ENCODE measurements at places on chromosomes 5 and 9.

GRCh38 chr9:33109850-33110595, 33.5 kb upstream of the SMU1 start:
- DNase-seq, result no peak

DNA sequence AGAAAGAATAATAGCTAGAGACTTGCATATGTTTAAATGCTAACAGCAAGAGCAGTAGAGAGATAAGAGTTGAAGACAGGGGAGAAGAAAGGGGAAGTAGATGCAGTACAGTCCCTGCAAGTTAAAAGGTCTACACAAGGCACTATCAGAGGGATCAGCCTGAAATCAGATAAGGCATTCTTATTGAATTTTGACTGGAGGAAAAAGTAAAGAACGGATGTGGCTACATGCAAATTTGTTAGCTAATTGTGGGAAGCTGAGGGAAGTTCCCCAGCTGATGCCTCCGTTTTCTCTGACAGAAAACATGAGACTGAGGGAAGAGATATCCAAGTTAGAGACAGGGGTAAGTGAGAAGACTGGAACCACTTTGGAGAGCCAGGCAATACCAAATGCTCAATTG, 12.9 kb upstream of the RHOBTB3 start:
- no peak for DNase-seq

- DNase-seq, result peak; percentile 30
Measured at GRCh38 chr5:140633021-140633471, at the start of gene CD14. Gene CD14 (minus strand): TSS chr5:140633175. CDS start chr5:140633071, 104 bp downstream.

DNA sequence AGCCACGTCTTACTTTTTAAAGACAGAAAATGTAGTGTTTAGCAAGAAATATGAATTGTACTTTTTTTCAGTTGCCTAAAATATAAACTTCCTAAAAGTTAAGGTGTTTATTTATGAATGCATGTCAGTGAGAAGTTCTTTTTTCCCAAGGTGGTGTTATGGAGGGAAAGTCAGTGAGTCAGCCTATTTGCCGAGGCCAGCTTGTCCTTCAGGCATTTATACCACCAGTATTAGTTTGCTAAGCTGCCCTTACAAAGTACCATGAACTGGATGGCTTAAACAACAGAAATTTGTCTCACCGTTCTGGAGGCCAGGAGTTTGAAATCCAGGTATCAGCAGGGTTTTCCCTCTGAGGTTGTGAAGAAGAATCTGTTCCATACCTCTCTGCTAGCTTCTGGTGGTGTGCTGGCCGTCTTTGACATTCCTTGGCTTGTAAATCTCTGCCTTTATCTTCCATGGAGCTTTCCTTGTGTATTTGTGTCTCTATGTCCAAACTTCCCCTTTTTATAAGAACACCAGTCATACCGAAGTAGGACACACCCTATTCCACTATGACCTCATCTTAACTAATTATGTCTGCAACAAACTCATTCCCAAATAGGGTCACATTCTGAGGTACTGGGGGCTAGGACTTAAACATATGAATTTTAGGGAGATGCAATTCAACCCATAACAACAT, 38.4 kb downstream of the PRKACG start:
- no peak for DNase-seq

DNA sequence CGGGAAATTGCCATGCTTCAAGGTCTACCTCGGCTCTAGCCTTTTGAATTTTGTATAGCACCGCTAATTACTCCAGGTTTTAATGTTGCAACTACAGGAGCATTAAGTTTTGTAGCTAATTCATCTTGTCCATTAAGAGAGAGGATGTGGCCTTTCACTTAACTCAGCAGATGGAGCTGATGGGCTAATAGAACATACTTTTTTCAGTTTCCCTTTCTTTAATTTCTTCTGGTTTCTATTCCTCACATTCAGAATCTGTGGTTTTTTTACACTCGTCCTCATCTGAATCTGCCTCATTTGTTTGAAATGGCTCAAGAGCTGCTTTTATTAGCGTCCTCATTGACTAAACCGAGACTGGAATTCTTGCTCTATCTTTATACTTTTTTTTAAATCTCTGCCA, 2085.7 kb upstream of the C9orf72 start:
- no peak for DNase-seq

GRCh38 chr5:148455185-148455584, 71.4 kb downstream of the FBXO38 start:
- no peak for DNase-seq

GRCh38 chr5:12110629-12111028, 206.4 kb upstream of the CTNND2 start:
- no peak for DNase-seq

DNA sequence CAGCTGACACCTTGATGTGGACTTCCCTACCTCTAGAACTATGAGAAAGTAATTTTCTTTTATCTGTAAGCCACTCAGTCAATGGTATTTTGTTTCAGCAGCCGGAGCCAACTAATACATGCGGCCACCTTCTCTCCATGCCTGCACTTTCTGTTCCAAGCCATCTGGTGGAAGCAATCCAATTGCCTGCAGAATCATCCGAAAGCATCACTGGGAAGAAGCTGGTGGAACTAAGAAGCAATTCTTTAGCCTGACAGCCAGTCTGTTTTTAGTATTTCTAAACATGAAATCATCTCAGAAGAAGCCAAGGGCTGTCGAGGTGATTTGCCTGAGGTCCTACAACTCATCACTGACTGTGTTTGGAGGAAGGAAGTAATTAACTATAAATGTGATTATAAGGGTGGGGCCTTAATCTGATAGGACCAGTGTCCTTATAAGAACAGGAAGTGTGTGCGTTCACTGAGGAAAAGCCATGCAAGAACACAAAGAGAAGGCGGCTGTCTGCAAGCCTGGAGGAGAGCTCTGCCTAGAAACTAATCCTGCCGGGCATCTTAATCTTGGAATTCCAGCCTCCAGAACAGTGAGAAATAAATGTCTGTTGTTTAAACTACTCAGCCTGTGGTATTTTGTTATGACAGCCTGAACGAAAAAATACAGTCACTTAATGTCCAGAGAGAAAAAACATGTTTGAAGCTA, 49.1 kb downstream of the NXNL2 start:
- DNase-seq, result no peak

GRCh38 chr5:55913466-55914413, 62.6 kb downstream of the IL31RA start:
- DNase-seq, result no peak

DNA sequence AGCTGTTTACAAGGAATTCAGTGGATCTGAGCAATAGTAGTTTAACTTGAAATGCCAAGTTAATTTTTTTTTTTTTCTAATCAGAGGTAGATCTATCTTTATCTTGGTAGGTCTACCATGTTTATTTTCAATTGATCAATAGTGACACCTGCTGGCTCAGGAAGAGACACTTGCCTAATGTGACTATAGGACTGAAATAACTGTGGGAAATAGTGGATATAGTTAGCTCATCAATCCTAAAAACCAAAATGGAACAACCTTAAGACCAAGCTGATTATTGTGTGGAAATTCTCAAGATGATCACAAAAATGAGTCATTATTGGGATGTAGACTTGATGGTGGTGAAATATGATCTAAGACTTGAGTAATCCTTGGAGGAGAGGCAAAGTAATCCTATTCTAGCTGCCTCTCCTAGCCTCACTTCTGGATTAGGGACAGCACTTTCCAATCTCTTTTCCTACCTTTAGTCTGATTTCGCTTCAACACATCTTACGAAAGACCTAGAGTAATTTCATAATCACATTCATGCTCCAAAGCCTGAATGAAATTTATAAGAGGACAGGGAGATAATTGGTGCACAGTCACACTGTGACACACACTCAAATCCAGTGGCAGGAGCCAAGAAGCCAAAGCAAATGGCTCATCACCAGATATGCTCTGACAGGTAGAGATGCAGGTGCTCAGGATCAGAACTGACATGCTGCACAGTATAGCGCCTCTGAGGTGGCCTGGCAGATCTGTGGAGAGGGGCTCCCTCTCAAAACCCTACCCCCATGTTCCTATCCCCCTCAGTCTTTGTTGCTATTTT, 156.3 kb downstream of the HMHB1 start:
- no peak for DNase-seq

DNA sequence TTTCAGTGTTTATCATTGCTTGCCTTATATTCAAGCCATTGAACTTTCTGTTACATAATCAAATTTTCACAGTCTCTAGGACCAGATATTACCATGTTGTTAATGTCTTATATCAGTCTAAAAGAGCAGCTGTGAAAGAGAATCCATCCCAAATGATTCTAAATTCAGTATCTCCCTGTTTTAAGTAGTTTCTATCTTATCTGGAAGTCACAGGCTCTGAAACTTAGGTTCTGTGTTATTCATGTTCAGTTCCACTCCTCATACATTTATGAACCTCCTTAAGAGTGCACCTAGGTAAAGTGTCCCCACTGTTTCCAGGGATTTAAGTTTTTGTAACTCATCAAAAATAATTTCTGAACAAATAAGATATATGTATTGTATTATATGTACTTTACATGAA, 9.7 kb downstream of the LYRM7 start:
- no peak for DNase-seq

DNA sequence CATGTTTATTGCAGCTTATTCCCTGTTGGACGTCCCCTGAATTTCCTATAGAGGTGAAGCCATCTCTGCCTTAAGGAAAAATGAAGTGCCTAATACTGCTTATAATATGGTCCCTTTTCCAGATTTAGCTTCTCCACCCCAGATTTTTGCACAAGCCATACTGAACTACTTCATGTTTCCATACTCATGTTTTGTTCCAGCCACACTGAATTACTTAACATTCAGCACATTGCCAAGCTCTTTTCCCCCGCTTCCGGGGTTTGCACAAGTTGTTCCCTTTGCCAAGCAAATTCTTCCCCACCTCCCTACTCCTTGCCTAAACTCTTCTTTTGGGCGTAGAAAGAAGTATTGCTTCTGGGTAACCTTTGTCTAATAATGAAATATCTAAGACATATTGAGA, 1.7 kb upstream of the CNTRL start:
- no peak for DNase-seq

DNA sequence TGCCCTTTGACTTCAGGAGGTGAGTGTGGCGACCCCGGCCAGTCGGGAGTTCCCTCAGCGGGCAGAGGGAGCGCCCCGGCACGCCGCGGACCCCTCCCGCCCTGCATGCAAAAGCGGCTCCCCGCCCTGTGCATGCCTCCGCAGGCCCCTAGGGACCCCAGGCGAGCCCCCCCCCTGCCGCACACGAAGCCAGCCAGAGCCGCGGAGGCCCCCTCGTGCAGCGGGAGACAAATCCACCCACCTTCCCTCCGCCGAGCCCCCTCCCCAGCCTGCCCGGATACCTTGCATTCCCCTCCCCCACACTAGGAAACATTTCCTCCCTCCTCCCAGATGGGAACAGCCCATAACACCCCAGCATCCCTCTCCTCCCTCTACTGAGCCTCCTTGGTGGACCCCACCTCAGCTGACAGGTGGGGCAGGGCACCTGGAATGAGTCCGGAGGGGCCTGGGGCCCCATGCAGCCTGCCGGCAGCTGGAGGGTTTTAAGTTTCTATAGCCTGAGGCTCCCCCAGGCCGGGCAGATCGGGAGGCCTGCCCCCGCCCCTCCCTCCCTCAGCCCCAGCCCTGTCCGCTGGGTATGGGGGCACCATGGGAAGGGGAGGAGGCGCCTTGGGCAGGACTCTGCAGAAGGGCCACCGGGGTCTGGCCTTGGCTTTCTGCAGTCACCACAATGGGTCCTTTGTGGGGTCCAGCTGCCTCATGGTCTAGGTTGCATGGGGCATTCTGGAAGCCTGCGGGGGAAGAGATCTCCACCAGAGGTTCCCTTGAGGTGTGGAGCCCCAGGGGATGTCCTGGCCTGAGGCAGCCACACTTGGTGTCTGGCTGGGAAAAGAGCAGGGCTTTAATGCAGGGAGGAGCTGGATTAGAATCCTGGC, 601 bp downstream of the ERGIC1 start:
- DNase-seq, result no peak

GRCh38 chr9:38160613-38161215, 91.7 kb upstream of the SHB start:
- DNase-seq, result peak; percentile 57

DNA sequence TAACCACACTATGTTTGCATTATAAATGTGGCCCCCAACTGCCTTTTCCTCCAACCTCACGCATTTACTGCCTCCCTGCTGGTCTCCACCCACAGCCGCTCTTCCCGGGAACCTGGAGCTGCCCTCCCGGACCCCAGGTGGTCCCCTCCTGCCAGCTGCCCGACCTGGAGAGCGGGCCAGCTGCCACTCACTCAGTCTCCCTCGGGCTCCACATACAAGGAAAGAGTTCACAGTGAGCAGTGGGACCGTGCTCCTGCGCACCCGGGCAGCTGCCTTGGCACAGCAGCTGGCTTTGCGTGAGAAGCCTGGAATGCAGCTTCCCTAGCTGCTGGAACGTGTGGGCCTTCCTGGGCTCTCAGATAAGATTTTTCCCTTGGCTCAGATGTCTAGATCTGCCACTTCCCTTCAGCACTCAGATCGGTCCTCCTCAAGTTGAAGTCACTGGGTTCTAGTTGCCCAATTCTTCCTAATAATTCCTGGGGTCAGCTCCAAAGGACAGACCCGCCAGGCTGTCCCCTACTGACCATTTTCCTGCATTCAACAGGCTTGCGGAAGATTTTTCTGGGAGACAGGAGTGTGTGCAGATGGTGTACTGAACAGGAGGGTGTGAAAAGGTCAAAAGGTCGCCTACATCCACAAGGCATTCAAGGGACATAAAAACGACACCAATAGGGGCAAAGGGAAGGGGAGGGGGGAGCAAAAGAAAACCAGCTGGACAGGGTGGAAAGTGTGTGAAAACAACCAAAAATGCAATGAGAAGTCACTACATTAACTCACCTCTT, 69.1 kb downstream of the MYO10 start:
- no peak for DNase-seq

DNA sequence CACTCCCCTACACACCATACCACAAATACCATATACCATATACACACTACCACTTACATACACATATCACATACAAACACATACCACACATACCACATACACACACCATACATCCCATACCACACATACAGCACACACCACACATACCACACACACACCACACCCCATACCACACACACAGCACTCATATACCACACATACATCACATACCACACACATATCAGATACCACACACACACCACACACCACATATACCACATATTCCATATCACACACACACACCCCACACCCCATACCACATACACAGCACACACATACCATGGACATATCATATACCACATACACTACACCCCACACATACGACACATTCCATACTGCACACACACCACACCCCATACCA, 276.6 kb downstream of the GADD45G start:
- no peak for DNase-seq
